ENCODE measurements at places on chromosomes 3 and 15.

DNA sequence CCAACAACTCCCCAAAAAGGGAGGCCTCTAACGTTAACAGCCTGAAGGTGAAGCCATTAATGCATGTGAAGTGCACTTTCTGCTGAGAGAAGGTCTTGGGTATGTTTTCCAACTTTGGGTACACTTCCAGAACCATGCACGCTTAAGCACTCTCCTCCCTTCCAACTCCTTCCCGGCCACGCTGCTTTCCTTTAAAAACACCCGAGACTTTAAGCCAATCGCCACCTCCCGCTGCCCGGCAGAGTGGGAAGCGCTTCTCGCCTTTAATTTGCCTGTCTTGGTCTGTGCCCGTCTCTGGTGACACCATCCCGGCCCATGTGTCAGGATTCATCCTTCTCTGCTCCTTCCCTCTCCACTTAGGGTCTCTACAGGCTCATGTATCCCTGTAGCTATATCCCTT, 35.3 kb downstream of the ITGB5 start:
- no peak for DNase-seq

DNA sequence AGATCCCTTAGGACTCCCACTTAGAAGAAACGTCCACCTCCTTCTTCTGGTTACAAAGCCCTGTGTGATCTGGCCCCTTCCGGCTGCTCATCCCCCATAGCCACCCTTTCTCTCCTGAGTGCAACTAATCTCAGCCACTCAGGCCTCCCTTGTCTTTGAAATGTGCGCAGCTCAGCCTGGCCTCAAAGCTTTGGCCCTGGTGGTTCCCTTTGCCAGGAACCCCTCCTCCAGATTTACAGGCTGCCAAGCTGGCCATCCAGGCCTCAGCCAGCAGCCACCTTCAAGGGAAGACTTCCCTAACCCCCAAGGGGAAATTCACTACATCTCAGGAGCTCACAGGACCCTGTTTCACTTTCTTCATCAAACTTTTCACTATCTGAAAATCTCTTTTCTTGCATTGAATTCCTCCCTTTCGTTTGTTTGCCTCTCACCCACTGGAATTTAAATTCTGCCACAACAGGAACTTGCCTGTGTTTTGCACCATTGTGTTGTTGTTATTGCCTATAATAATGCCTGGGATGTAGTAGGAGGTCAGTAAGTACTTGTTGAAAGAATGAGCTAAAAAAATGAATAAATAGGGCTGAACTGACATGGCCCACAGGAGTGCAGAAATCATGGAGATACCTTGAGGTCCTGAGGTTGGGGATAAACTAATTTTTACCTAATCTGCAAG, 109.5 kb upstream of the PFN2 start:
- DNase-seq, result no peak

DNA sequence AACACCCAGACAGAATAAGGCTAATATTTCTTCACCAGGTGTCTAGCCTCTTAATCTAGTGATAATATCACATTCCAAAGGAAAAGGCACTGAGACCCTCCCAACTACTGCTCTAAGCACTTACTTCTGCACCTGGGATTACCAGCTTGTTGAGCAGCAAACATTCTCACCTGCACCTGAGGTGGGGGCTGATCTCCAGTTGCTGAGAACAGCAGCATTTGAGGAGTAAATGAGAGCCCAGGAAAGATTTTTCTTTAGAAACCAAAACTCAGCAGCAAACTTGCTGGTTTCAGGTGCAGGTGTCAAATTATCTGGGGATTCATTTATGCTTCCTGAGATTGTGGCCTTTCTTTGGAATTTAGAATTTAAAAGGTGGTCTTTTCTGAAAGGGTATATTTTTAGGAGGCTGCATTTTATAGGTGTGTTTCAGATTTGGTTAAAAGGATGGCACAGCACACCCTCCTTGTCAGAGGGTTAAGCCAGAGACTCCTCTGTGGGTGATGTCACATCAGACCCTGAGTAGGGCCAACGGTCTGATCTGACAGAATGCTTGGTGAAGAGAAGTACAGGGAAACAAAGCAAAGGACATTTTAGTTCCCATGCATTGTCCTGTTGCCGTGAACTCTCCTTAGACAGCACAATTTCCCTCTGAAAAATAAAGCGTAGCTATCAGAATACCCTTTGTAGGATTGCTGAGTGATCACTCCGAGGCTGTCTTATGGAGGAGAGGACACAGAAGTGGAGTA, 411.0 kb upstream of the ATP11B start:
- DNase-seq, result no peak

DNA sequence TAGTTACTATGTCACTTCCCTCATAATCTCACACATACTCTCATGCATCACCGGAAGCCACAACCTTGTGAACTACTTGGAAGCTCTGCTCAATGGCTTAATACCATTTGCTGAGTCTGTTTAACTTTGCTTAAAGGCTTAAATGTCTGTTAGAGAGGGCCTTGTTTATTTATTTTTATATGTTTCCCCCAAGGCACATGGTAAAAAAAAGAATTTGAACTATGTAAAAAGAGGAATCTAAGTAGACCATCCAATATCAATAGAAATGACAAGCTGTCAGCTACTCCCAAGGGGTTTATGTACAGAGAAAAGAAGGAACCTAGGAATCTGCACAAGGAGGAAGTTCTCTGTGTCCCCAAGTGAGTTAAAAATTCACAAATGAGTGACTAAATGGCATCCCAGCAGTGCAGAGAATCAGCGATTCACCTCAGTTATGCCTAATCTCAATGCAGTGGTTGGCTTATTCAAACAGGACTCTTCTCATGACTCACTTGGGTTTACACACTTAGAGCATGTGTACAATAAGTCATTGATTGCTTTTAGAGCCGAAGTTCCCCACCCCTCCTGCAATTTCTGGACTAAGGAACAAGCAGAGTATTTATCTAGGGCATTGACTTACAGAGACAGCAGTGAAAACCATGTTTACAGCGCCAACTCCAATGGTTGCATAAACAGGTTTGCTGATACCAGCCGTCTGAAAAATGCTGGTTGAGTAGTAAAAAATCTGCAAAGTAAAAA, 24.4 kb downstream of the SLC2A2 start:
- peak; percentile 93 for DNase-seq

GRCh38 chr3:169815590-169816150, 3.0 kb upstream of the LRRC34 start:
- DNase-seq, result no peak

GRCh38 chr15:58694641-58695398, 54.7 kb downstream of the ADAM10 start:
- DNase-seq, result peak; percentile 7

DNA sequence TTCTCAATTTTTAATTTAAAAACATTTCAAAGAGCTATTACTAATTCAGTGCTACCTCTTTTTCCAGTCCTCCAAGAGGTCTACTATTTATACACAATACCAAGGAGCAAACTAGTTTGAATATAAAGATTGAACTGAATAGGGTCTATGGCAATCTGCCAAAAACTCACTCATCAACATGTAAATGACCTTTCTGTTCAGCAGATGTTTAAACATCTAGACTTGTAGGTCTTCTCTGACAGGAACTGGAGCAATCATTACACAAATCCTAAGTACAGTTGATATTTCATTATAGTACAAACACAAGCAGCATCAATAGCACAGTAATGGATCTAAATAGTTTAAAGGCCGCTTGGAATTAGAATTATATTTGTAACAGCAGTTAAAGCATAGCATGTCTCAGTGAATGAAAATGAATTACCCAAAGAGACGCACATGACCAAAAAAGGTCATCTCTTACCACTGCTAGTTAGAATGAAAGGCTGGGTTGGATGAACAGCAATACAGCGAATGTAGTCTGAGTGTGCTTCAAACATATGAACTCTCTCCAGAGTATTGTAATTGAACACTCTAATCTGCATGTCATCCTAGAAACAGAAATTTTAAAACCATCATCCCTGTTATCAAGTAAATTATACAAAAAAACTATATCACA, 10.7 kb downstream of the COPB2 start:
- no peak for DNase-seq

DNA sequence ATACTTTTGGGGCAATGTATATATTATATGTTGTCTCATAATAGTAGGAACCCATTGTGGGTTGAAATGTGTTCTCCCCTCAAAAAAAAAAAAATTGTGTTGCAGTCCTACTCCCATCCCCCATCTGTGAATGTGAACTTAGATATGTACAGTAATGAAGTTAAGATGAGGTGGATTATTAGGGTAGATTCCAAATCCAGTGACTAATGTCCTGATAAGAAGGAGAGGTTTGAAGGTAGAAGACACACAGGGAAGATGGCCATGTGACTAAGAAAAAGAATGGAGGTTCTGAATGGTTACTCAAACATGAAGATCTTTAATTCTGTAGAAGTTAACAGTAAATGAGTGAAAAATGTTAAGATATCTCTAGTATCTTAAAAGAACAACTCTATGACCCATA, 3.0 kb upstream of the ATOSA start:
- DNase-seq, result no peak

DNA sequence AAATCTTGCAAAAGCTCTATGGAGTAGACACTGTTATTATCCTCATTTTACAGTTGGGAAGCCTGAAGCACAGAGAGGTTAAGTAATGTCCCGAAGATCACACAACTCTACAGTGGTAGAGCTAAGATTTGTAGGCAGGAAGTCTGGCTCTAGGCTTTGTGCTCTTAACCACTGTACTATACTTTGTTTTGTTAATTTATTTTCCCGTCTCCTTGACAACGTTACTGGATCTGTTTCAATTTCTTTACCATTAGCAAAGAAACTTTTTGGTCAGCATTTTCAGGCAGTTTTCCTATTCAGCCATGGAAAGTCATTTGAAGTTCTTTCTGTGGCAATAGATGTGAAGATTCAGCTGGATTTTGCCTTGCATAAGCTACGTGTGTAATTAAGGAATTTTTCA, 51.7 kb downstream of the OTOL1 start:
- peak; percentile 4 for DNase-seq

- peak; percentile 24 for DNase-seq
Measured at GRCh38 chr3:20225769-20226168, 39.8 kb upstream of the SGO1 start.

DNA sequence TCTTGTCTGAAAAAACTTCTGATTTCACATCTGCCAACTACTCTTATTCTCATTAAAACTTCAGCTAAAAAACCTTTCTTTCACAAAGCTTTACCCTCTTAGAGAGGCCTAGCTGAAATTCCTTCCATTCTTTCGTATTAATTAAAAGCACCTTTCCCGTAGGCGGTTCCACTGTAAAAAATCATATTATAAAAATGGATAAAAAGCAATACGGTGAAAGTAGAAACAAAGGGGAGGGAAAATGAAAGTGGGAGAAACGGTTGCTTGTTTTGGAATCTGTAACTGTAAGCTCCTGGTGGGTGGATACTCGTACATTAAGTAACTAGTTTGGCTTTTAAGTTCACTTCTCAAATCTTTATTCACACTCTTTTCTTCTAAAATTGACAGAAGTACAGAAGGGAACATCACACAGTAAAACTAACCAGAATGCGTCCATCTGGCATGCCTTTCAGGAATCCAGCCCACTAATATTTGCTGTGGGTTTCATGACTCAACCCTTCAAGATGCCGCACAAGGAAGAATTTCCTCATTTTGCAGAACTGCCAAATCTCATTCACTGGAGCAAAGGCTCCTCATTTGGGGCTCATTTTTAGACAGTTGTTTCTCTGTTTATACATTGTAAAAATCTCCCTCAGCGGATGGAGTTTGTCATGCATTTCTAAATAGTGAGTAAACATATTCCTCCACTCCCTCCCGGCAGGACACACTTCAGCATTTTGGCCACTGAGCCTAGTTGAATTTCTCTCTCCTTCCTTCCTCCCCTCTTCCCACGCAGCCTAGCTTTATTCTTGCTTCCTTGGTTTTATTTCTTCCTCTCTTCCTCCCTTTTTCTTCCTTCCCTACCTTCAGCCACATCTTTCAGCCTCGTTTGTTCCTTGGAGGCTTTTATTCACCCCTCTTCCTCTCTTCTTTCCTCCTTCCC, 419.5 kb upstream of the NAALADL2 start:
- peak; percentile 97 for DNase-seq

DNA sequence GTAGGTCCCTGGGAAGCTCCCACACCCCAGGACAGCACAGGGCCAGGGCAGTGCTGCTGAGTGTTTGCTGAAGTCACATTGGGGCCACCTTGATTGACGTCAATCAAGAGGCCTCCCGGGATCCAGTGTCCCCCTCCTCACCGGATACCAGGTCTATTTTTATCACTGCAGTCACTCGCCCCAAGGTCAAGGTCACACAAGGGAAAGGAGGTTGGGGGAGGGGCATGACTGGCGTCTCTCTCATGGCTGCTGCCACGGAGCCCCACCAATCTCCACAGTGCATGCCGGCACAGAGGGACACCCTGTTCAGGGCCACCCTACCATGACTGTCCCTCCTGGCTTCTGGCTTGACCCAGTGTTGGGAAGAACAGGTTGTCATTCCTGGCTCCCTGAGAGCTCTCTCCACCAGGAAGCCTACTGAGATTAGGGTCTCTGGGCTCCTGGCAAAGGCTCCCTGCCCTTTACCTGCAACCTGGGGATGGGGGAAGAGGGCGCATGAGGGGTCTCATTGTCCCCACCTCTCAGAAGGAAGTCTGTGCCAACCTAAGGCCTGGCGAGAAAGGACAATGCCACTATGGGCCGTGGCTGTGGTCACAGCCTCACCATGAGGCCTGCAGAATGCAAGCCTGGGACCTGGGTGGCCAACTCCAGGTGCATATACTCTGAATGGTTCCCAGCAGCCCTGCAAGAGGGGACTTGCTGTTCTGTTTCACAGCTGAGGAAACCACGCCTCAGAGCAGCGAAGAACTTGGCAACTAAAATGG, 1.5 kb downstream of the MYL3 start:
- no peak for DNase-seq
